ENCODE measurements at places on chromosomes 16 and 17. TPM values are rescaled to one million over a fixed set of nuclear protein-coding genes. Genes with fewer than 3 reads are reported as not detected.

SMG6 gene
- 68.3 TPM for total RNA-seq

KRTAP4-3 gene
- total RNA-seq = not detected

DNAH9 gene
- total RNA-seq = not detected

SMIM22 gene
- total RNA-seq = not detected

EFCAB13 gene
- total RNA-seq = 0.39 TPM

All from cardiac ventricle fibroblast (primary cell).